T-helper 2 cell (primary cell): ENCODE measurements at places on chromosomes 2 and 18.

GRCh38 chr2:25521665-25522387 is 151.6 kb downstream of the DTNB start:
- DNase-seq = no peak

DNA sequence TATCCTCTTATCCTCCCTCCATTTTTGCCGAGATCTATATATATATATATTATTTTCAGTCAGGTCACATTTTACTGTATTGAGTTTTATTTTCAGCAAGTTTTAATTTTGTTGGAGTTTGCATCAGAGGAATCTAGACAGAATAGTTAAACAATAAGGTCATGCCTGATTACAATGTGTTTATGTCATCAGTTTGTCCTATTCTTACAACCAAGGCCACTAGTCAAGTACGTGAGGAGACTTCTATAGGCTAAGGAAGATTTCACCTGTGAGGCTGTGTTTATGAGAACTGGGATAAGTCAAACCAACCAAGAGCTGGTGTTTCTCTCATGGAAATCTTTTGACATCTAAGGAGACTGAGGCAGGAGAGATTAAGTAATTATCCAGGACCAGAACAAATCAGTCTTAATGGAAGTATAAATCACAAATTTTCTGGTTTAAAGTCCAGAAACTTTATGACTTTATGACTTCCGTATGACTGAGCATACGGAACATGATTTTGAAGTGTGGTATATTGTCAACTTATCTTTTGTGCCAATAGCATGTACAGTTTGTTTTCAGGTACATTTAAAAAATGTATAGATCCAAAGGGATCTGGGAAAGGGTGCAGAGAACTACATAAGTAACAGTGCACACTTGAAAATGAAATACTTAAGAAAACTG is 100.0 kb upstream of the DTNA start:
- DNase-seq = no peak

DNA sequence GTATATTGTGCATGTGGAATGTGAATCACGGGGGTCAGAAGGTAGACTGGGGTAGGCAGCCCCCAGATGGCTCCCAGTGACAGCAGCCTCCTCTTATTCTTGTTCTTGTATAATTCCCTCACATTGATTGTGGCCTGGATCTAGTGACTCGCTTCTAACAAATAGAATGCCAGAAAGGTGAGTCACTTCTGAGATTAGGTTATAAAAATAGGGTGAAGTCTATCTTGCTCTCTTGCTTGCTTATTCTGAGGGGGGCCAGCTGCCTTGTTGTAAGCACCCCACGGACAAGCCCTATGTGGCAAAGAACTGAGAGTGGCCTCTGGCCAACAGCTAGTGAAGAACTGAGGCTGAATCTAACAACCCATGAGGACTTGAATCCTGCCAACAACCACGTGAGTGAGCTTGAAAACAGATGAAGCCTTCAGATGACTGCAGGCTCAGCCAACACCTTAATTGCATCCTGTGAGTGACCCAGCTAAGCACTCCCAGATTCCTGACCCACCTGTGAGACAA is 15.6 kb upstream of the RMND5A start:
- DNase-seq = no peak

- no peak for DNase-seq
These were observed 15.7 kb upstream of the PLA2R1 start for GRCh38 chr2:160077912-160078810.

DNA sequence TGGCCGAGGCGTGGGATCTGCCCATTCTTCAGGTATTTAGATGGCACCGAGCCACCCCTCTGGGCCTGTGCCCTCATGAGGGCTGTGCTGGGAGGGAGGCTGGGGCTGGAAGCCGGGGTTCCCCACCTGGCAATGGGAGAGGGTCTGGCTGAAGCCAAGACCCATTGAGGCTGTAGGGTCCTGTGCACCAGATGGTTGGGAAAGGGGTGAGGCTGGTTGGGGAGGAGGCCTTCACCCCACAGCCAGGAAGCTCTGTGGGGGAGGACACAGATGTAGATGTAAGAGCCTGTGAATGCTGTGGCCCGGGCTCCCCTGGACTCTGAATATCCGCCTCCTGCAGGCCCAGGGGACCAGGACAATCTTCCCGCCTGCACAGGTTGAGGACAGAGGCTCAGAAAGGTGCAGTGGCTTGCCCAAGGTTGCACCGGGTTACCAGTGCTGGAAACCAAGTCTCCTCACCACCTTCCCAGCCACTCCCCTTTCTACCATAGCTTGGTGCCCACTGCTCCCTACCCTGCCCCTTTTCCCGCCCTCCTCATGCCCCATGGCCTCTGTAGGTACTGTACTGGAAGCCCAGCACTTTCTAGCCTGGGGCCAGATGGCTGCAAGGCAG is 49.7 kb downstream of the PDCL3 start:
- DNase-seq = no peak

DNA sequence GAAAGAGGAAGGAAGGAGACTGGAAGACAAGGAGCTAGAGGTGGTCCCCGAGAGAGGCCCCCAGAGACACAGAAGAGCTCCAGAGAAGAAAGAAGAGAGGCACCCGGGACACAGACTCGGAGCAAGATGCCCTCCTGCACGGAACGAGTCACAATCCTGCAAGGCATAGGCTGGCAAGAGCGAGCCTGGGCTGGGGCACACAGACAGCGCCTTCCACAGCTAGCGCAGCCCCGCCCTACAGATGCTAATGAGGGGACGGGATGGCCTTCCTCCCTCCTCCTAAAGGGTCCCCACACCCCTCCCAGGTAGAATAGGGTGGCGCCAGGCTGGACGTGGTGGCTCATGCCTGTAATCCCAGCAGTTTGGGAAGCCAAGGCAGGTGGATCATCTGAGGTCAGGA is 19.8 kb upstream of the GPR17 start:
- no peak for DNase-seq

DNA sequence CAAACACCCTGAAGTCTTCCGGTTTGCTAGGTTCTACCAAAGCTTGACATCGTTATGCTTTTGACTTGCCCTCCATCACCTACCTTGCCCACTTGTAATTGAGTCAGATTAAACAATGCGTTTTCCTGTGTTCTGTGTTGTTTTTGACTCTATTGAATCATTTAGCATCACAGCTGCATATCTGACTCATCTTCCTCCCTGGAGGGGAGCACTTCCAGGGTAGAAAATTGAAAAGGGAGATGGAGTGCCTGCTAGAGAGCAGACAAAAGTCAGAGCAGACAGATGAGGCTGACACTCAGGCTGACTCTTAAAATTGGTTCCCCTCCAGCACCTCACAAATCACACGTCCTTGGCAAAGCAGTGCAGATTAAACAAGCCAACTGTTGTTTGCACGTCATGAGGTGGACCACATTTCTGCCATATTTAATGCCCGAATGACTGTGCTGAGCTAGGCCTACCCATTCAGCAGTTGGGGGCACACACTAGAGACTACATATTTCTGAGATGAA is 2.2 kb downstream of the MPP4 start:
- DNase-seq = no peak

DNA sequence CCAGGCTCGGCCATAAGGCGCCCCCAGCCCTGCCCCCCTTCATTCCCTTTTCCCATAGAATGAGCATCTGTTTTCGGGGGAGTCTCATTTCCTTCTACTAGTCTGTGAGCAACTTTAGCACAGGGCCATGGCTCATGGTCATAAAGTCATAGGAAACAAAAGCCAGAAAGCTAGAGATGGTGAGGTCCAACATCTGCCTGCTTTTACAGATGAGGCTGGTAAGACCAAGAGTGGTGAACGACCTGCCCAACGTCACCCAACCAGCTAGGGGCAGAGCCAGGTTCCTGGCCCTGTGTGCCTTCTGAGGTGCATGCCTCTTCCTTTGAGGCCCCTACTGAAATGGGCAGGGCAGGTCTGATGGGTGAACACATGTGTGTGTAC is 212.7 kb downstream of the DYSF start:
- DNase-seq = no peak

DNA sequence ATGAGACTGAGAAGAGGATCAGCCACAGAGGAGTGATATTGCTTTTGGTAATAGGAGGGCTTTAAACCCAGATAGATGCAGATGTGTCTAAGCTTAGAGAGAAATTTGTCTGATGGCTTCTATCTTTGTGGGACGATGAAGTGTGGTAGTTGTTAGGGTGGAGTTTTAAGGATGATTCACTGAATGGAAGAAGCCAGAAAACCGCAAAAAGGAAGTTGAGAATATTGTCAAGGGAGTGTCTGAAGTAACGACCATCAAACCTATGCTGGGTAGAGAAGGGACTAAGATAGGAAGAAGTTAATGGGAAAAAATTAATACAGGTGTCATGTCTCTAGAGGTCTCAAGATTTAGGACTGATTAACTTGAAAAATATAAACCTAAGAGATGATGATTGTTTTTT is 195.6 kb upstream of the MC4R start:
- DNase-seq = no peak

DNA sequence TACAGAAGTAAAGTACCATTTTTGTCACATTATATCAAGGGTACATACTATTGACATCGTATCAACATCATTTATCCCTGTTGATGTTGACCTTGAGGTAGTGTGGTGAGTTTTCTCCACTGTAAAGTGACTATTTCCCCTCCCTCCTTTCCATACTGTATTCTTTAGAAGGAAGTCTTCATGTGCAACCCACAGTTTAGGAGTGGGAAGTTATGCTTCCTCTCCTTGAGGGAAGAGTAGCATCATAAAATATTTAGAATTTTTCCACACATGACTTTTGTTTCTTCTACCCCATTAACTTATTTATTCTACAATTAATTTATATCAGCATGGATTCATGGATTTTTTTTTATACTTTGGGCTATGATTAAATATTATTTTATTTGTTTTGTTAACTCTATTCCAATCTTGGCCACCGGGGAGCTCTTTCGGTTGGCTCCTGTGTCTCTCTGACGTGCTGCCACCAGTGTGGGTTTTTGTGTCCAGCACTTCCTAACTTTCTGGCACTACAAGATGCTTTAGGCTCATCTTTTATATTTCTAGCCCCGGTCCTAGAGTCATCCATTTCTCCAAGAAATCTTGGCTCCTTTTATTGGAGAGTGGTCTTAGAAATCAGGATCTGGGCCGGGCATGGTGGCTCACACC is 19.0 kb downstream of the AQP12B start:
- DNase-seq = no peak

DNA sequence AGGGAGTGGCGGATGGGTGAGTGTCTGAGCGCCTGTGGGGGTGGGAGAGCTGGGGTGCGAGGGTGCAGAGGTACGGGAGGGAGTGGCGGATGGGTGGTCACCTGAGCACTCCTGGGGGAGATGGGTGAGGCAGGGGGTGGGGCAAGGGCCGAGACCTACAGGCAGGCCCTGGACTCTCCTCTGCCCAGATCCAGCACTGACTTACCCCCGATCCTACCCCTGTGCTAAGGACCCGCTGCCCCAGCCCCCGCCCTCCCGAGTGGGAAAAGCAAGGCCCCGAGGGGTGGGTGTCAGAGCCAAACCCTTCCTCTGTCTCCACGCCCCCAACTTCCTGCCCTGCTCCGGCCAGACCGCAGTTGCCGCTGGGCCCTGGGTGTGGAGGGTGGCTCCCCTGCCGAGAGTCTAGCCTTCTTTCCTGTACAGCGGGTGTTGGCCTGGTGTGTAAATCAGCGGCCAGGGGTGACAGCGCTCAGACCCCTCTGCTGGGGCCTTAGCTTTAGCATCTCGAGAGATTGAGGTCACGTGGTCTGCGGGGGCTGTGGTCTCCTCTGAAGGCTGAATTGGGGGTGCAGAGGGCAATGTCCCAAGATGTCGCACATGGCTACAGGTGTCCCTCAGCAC is 12.5 kb downstream of the BOK start:
- DNase-seq = no peak
